T-helper 1 cell (primary cell): ENCODE measurements at places on chromosomes 5 and 9.

DNA sequence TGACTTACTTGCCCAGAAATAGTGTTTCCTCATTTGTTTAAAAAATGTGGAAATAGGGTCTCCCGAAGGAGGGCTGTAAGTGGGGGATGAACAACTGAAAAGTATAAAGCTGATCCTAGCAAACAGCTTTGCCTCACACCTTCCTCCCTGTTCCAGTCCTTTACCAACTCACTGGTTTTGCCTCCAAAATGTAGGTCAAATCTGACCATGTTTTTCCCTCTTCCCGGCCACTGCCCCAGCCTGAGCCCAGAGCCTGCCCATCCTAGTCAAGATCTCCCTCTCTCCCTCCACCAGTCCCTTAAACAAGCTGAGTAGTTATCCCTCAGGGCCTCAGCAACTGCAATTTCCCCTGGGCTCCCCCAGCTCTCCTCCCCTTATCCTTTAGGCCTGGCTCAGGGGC is 82.4 kb upstream of the FBXW11 start:
- DNase-seq, result no peak

DNA sequence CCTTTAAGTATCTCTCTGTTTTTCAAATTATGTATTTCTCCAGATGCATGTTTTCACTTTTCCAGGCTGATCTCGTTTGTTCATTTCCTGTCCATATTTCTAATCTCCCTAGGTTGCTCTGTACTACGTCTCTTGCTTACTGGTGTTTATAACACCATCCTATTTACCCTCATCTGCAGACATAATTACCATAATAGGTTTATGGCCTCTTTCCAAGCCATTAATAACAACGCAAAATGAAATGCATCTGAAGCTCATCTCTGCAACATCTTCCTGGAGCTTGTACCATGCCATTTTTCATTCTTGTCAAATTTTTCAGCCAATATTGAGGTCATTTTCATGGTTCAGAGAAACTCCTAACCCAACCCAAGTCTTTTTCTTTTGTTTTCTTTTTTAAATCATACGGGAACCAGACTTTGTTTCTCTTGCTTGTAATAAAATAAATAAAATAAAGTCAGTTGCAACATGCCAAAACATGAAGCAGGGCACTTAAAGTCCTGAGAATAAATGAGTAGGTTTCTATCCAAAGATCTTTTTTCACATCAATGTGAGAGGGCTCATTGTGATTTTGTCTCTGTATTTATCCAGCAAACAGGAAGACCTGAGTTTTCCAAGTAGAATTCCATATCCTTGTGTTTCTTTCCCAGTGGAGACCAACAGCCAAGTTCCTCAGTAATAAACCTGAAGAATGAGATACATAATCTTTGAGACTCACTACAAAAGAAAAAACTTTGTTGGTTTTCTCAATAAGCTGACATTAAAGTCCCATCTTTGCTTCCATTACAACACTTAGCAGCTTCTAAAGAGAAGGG is 37.0 kb downstream of the DPYSL3 start:
- DNase-seq, result no peak

DNA sequence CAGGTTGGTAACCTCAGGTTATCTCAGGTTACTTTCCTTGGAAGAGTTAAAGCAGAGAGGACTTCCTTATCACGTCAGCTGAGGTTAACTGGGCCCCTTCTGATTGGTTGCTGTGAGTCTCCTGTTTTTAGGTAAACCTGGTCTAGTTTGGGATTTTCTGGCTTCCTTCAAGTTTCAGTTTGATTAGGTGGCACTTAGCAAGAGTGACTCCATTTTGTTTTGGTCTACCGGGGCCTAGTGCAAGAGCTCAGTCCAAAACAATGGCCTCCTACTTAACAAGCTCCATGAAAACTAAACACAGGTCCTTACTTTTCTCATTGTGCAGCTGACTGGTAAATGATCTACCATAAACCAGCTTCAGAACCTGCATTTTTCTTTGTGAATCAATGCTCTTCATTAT is 67.2 kb upstream of the GOLM1 start:
- no peak for DNase-seq

DNA sequence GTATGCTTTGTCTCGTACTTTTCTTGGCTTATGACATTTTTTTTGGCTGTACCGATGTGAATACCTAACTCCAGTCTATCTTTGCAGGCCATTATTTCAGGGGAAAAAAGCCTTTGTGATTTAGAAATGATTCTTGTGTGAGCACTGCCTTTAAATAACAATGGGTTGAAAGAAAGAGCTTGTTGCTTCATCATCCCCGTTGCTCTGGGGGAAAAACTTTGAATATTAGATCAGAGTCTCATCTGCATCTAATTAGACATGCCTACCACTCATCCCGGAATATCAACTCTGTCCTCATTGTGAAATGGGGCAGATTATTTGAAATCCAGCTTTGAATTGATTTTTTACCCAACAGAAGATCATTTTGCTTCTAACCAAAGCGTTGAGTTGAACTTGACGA is 13.5 kb downstream of the CXCL14 start:
- DNase-seq, result no peak

GRCh38 chr9:137089232-137089947 is 2.6 kb downstream of the MAN1B1 start:
- DNase-seq, result no peak

GRCh38 chr5:81428446-81428845 is 34.5 kb upstream of the ACOT12 start:
- no peak for DNase-seq

DNA sequence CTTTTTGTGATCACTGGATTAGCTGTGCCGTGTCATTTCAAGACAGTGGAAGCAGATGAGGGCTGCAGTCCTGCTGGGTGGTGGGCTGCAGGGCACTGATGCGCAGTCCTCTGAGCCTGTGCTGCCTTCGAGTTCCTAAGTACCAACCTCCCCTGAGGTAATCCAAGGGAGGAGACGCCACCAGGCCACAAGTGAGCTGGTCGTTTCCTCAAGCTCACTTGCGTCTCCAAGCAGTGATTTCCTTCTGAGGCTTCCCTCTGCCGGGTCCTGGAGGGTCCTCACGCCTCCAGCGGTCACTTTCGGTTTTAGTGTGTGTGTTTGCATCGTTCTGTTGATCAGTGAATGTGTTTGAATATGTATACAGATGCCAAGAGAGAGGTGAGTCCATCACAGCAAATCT is 115.7 kb downstream of the TRIO start:
- DNase-seq, result no peak

GRCh38 chr9:112731971-112732370 is 14.1 kb upstream of the INIP start:
- no peak for DNase-seq

DNA sequence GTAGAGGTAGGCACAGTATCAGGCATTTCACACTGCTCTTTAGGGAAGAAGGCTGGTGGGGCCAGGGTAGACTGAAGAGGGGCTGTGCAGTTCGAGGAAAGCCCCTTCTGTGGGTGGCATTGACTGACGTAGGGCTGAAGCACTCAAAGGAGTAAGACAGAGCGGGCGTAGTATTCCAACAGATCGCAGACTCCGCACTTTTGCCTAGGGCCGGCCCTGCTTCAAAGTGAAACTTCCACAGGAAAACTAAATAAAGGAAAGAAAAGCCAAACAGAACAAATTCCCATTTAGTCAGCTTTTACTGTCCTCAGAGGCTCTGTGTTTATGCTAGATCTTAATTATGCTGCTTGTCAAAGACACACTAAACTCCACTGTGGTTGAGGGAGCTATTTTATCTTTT is 493.0 kb upstream of the WWC1 start:
- DNase-seq, result no peak

DNA sequence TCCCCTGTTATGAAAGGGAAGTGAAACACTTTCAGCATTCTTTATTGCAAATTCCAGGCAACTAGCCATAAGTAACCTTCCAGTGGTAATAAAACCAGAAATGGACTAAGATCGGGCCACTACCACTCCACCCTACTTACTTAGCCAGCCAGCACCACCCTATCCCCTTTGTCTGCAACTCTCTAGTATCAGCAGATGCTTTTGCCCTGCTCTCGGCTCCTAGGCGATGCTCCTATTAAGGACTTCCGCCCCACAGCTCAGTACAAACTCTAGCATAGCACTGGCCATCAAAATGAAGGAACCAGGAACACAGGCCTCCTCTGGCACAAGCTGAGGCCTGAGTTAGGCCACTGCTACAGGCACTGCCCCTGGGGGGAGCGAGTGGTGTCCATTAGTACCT is 81.2 kb downstream of the GLDC start:
- DNase-seq, result no peak

DNA sequence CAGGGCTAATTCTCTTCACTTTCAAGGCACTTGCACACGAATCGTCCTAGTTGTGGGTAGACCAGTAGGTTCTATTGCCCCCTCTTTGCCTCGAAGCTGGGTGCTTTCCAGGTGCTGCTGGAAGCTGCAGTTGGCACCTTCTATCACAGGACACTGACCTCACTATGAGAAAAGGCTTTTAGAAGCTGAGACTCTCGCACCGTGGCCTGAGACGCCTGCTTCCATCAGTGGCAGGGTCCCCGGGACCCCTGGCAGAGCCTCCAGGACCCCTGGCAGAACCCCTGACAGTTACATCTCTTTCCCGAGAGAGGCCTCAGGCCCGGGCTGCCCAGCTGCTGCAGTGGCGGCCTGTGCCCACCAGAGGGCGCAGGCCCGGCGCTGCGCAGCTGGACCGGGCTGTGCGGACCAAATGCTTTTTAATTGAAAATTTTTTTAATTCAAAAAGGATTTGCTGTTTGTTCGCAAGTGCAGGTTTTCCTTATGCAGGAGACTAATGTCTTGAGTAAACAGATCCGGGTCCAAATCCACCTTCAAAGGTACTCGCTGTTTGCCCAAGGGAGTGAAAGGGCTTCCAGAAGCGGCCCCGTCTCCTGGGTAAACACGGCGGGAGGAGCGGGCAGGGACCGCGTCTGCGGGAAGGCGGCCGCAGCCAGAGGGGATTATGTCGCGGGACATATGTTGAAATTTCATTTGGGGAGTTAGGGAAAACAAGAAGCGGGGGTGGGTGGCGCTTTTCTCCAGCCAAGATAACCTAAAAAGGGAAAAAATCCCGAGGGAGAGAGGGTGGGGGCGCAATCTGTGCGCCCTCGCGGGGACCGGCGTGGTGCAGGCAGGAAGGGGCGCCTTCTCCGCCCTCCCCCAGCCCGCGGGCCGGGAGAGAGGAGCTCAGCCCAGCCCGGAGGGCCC is 114.5 kb upstream of the LMX1B start:
- DNase-seq, result peak; percentile 38

DNA sequence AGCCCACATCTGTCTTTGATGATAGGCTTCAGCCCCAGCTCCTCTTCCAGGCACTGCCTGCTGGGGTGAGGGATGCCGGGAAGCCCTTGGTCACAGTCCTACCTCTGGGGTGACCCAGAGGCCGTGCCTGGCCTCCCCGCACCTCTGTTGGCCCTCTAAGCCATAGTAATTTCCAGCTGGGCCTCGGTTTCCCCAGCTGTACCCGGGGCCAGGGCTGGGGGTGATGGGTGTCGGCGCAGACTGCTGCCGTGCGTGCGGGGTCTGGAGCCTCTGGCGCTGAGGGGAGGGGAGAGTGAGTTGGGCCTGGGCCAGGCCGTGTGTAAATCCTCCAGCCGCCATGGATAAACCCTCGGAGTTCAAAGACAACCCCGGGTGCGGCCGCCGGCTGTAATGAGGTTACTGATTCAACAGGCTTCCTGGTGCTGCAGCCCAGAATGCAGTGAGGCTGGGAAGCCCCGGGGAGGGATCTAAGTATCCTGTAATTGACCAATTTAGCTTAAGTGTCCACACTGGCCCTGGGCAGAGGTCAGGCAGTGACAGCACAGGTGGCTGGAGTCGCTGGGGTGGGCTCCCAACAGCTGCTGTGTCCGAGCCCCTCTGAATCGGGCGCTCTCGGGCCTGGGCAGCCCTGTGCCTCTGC is 7.1 kb downstream of the RXRA start:
- no peak for DNase-seq

DNA sequence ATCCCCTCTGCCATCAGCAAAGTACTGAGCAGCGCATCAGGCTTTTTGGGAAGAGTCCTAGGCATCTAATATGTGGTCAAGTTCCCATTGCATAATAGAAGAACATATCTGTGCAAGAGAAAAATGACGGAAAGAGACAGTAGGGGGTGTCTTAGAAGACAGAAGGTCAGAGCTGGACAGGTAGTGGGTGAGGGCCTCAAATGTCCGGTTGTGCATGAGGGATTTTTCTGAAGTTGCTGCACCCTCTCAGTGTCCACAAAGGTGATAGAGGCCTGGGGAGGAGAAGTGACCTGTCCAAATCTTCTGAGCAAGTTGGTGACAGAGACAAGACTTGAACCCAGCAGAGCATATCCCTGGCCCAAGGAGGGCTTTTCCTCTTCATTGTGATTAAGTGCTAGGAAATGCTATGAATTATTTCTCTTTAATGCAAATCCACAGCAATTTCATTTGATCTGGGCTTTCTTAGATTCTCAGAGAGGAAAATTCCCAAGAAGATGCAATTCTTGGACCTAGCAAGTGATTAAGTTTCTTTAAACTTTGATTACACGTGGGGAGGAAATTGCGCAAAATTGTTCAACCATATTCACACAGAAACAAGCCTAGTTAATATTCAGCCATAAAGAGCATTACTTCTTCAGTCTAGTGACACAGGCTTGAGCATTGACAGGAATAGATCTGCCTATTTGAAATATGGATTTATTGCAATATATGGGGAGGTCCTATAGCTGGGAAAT is at the start of gene OR2S2:
Gene OR2S2, minus strand, starts transcription at position 51 of the 734 bp plus-strand sequence. CDS start 56 bp downstream, outside the sequence.
- DNase-seq, result no peak

DNA sequence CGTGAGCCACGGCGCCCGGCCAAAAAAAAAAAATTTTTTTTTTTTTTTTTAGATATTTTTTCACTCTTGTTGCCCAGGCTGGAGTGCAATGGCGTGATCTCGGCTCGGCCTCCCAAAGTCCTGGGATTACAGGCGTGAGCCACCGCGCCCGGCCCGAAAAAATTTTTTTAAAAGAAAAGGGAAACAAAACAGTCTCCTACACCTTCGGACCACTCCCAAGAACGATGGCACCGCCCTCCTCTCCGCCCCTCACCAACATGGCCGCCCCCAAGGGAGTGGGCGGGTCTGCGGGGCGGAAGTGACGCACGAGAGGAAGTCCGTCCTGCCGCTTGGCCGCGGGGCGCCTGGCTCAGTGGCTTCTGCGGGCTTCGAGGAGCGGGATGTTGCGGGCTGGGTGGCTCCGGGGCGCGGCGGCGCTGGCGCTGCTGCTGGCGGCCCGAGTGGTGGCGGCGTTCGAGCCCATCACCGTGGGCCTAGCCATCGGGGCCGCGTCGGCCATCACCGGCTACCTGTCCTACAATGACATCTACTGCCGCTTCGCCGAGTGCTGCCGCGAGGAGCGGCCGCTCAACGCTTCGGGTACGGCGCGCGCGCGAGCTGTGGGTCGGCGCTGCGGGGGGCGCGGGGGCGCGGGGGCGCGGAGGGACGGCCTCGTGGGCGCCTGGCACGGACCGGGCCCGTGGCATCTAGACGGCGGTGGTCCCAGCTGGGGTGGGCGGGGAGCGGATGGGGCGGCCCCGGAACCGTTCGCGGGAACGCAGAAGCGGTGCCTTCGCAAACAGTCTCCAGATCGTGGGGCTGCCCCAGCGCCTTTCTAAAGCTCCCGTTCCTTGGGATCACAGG is at the start of gene TOR1B:
Gene TOR1B, plus strand, starts transcription at position 352 of the 843 bp plus-strand sequence. Its CDS starts 29 bp downstream, at position 381.
- peak; percentile 88 for DNase-seq

DNA sequence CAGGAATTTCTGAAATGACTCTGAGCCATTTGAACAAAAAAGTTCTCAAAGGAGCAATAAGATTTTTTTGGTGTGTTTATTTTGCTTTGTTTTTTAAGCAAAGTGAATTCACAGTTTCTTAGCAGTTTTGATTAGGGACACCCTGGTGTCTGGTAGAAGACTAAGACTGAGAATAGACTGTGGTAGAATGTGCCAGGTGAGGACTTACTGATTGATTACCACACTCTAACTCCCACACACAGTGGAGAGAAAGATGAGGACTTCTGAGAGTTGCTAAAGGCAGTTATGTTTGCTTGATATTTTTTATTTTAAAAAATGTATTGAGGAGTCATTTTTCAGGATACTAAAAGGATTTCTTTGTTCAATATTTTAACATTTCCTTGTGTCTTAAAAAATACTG is 175.1 kb downstream of the CD180 start:
- no peak for DNase-seq

- DNase-seq, result no peak
Measured at GRCh38 chr5:90866333-90866732, 307.7 kb downstream of the ADGRV1 start.
